ENCODE measurements at places on chromosomes 12 and 14.

DNA sequence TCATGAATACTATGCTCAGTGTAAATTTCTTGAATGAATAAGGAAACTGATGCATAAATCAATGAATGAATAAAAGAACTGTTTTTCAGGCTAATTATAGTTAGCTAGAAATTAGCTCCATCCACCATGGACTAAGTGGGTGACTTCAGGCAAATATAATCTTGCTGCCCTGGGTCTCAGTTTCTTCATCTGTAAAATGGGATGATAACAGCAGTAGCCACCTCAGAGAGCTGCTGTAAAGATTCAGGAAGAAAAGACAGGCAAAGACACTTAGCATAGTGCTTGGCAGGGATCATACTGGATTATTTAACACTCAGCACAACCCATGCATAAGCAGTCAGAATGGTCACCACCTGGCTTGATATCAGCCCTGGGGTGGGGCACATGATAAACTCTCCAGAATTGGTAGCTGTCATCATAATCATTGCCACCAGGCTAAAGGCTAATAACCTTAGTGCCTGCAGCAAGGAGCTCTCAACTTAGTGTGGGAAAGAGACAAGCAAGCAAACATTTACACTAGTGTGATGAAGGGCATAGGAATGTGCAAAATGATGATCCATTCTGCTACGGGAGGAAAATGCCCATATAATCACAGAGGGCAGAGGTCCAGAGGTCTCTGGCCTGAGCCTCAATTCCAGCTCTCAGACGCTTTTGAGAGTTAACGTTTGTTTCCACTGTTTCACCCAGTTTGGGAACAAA, 234.7 kb upstream of the TBX3 start:
- DNase-seq: no peak

DNA sequence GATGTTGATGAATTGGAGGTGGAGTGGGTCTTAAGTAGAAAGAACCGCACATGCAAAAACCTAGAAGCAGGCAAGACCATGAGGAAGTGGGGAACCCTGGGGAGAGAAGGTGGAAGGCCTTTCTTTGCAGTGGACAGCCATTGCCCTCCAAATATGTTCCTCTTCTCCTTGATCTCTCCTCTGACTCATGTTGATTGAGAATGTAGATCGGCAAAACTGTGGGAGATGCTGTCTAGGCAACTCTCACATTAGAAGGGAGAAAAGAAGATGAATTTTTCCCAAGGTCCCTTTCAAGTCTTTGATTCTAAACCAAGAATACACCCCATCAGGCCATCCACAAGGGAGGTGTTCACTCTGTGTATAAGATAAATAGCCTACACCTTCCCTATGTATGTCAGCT, 257.5 kb downstream of the MSRB3 start:
- no peak for DNase-seq

DNA sequence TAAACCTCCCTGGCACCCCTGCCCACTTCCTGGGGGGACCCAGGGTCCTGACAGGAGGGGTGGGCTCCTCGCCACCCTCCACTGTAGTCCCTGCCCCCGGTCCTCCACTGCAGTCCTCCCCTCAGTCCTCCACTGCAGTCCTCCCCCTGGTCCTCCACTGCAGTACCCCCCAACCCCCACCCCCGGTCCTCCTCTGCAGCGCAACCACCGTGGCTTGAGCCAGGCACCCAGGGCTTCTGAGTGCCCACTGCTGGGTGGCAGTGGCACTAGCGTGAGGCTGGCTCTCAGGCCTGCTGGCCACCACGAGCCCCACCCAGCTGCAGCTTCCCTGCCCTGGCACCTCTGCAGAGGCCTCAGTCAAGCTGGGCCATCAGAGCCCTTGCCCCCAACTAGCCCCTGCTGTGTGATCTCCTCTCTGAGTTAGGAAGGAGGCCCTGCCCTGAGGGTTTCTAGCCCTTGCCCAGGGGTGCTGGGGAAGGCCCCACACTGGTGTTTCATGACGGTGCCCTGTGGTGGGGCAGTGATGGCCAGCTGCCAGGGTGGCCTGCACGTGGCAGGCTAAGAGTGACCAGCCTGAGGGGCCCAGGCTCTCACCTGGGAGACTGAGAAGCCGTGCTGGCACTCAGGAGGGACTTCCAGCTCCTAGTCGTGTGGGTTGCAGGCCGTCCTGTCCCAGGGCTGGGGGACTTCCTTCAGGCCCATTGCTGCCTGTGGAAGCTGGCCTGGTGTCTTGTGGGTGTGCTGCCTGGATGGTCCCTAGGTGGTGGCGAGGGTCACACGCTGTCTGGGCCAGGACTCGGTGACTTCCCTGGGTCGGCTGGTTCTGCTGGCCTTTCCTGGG, 9.7 kb downstream of the CEP170B start:
- DNase-seq: no peak

DNA sequence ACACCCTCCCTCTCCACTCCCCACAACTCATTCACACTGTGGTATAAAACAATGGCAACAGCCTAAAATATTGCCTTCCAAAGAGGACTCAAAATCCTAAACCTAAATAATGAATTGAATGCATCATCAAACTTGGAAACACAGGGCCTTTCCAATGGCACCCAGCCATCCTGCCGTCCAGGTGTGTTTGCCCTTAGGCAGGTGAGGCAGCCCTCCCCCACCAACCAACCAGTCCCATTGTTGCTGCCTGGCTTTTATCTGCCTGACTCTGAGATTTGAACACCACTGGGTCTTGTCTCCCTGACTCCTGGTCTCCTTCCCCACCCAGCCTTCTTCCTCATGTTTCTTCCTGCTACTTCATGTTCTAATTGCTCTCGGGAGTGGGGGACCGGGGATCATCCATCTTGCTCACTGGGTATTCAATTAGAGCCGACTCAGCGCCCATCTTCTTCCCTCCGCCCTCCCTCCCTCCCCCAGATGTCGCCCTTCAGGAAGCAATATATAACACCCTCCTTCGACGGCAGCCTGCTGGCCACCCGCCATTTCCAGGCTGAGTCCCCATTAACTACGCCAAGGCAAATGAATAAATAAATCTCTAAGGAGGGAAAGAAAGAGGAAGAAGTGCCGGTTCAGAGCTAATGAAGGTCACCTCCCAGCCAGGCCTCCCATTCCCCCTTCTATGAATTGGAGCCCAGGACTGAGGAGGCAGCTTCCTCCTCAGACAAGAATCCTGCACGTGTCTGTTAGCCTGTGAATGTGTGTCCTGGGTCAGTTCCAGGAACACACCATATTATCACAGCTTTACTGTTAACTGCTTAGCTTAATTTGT, 36.3 kb upstream of the NTF3 start:
- DNase-seq: no peak

- DNase-seq: no peak
Measured at GRCh38 chr12:24201258-24201970, 251.9 kb upstream of the SOX5 start.

- DNase-seq: no peak
Measured at GRCh38 chr14:51367600-51367931, 127.5 kb downstream of the TMX1 start.

- no peak for DNase-seq
Measured at GRCh38 chr12:108697905-108698304, 33.4 kb downstream of the CORO1C start.

DNA sequence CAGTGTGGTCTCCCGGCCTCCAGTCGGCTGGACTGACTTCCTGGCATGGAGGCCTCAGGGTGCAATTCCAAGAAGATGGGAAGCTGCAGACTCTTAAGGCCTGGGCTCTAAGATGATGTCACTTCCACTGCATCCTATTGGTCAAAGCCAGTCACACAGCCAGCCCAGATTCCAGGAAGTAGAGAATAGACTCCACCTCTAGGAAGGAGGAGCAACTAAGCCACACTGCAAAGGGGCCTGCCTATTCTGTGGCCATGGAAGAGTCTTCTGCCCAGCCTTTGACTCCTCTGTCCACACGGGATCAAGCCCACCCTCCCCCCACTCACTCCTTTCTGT, 103.9 kb upstream of the RFLNA start:
- no peak for DNase-seq

DNA sequence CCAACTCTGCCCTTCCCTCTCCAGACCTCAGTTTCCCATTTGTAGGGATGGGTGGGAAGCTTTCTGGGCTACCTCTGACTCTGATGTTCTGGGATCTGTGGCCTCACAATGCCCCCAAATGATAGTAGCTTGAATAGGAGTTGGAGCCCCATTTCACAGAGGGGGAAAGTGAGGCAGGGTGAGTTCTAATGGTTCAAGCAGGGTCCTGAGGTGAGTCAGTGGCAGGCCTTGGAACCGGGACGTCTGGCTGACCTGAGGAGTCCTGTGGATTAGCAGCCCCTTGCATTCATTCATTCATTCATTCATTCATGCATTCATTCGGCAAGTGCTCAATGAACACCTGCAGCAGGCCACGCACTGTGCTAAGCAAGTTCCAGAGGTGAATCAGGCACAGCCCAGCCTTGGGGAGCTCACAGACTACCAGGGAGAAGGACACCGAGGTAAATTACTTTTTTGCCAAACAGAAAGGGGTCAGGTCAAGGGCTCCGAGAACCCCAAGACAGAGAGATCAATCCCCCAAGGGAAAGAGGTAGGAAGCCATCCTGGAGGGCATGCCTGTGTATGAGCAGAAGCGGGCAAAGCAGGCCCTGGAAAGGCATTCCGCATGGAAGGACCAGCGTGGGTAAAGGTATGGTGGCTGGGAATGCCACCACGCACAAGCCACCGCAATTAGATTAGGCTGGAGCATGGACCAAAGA, 818 bp upstream of the TMEM119 start:
- no peak for DNase-seq

GRCh38 chr12:67697967-67698366, 49.4 kb downstream of the DYRK2 start:
- no peak for DNase-seq

- no peak for DNase-seq
Measured at GRCh38 chr12:103268831-103269514, 226.8 kb downstream of the C12orf42 start.

GRCh38 chr12:120055231-120056000, 61.1 kb downstream of the RAB35 start:
- no peak for DNase-seq

GRCh38 chr12:67046062-67046461, 223.1 kb upstream of the CAND1 start:
- no peak for DNase-seq

GRCh38 chr14:88482524-88482923, 72.3 kb downstream of the PTPN21 start:
- no peak for DNase-seq

- DNase-seq: no peak
Measured at GRCh38 chr14:89616852-89617341, 199.9 kb upstream of the FOXN3 start.

GRCh38 chr12:132153501-132154340, 9.5 kb downstream of the NOC4L start:
- DNase-seq: peak; percentile 31

DNA sequence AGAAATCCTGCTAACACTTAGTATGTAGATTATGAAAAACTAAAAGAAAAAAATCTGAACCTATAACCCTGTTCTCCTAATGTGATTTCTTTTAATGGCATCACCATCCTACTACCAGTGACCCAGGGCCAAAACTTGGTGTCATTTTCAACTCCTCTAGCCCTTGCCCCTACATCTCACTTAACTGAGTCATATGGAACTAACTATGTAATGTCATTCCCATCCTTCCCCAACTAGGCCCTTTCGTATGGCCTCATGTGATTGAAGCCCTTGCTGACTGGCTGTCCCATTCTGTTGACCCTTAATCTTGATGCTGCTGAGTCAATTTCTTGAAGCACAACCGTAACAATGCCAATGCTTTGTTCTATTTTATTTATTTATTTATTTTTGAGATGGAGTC, 7.6 kb downstream of the DMAC2L start:
- no peak for DNase-seq

DNA sequence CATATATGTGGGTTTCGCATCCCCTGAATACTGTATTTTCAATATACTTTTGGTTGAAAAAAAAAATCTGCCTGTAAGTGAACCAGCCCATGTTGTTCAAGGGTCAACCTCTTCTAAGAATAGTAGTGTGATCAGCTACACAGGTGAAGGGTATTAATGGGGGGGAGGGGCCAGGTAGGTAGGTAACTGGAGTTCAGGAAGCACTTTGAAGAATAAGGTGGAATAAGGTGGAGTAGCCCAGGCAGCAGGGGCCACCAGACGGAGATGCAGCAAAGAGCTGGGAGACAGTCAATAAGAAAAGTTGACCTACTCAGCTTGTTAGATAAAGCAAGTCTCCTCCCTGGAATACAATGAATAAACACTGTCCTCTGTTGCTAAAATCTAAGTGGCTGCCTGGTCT, 9.3 kb downstream of the LDHB start:
- DNase-seq: no peak

DNA sequence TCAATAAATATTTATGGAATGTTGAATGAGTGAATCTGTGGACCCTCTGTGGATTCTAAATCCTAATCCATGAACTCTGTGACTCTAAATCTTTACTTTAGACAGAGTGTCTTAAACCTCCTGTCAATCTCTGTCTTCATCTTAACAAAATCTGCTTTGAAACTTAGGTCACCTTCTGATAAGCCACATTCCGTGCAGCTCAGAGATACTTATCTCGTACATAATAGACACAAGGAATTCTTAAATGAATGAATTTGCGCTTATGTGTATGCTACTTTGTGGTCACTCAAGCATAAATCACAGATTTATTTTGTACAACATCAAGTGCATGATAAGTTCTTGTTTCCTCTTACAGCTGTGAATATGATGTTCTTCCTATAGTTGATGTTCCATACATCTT, 2.2 kb upstream of the KRAS start:
- DNase-seq: no peak

DNA sequence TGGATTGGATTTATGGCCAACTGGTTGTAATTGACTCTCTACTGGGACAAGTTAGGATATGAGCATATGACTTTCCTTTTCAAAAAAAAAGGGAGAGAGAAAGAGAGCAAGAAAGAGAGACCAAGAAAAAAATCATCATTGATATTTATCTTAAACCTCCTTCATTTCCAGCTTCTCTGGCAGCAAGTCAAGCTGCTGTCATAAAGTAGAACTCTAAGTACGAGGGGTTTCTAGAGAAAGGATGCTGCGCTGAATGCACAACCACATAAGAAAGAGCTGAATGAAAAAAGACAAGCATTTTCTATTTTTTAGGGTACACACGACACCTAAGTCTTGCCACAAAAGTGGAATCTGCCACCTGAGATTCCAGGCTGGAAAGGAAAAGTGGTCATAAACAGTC, 182.6 kb downstream of the SLC25A21 start:
- no peak for DNase-seq

DNA sequence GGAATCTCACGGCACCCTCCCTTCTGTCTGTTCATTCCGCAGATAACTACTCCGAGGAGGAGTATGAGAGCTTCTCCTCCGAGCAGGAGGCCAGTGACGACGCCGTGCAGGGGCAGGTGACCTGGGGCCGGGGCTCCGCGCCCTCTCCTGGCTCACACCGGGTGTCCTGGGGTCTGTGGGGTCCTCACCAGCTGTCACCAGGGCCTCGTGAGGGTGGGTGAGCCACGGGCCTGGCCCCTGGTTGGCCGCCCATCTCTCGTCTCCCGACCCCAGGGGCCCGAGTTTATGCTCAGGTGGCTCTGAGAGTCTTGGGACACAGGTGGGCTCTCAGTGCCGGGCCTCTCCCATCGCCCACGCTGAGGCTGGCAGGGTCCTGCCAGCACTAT, 30.3 kb upstream of the TEX22 start:
- DNase-seq: no peak

GRCh38 chr12:56677680-56678079, 10.4 kb downstream of the PTGES3 start:
- no peak for DNase-seq
